ENCODE measurements at places on chromosomes 6 and 20.
A peak's percentile ranks its signal among the peaks of the same experiment; 100 is the strongest.

- no peak for DNase-seq
These were observed 9.2 kb downstream of the PPP1R3G start for GRCh38 chr6:5094327-5094726.

DNA sequence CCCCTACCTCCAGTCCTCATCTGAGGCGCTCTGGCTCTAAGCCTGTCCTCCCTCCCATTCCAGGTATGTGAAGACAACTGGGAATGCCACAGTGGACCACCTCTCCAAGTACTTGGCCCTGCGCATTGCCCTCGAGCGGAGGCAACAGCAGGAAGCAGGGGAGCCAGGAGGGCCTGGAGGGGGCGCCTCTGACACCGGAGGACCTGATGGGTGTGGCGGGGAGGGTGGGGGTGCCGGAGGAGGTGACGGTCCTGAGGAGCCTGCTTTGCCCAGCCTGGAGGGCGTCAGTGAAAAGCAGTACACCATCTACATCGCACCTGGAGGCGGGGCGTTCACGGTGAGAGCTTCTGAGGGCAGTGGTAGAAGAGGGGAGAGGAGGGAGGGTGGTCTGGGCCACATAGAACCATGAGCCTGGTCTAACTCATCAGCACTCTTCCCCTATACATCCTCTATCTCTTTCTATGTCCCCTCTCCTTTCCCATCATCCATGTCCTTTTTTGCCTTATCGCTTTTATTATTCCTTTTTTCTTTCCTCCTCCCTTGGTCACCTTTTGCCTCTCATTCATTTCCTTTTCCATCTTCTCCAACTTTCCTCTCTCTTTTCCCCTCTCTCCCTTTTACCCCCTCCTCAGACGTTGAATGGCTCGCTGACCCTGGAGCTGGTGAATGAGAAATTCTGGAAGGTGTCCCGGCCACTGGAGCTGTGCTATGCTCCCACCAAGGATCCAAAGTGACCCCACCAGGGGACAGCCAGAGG, 3.5 kb downstream of the RING1 start:
- DNase-seq: no peak

- no peak for DNase-seq
These were observed 76.0 kb downstream of the THBS2 start for GRCh38 chr6:169177516-169178166.

- DNase-seq: no peak
These were observed 37.7 kb upstream of the TAF8 start for GRCh38 chr6:42012501-42013133.

DNA sequence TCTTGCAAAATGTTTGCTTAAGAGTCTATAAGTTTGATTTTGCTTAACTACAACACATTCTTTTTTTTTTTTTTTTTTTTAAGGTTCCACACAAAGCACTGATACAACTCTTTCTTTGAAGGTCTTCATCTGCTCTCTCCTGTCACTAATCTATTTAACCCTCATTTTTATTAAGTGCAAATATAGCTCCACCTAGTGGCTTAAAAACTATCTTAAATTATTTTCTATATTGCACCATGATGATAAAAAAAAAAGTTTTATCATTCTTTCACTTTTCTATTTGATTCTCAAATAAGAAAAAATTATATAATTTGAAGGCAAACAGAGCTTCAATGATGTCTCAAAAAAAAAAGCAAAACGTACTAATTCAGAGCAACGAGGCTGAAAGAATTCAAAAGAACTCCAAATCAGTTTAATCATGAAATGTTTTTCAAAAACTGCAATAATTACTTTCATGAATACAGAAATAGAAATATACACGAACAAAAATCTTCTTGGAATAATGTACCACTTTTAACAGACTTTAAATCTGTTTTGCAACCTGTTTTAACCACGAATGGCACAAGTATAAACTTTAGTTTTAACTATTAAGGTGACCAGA, 12.8 kb downstream of the ESF1 start:
- peak; percentile 60 for DNase-seq

DNA sequence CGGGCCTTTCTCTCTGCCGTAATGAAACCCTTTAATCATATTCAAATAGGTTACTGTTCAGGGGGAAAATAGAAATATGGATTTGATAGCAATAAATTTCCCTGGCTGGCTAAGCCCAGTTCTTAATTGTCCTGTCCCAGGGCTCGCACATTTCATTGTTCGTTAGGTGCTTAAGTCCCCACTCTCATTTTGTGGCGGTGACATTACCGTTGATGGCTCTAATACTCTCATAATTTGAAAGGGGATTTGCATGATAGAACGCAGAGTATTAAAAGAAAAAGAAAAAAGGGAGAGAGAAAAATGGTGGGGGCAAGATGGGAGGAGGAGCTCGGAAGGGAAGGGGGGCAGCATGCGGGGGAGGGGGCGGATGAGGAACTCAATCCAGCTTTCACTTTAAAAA, 79.1 kb upstream of the FOXP4 start:
- no peak for DNase-seq

DNA sequence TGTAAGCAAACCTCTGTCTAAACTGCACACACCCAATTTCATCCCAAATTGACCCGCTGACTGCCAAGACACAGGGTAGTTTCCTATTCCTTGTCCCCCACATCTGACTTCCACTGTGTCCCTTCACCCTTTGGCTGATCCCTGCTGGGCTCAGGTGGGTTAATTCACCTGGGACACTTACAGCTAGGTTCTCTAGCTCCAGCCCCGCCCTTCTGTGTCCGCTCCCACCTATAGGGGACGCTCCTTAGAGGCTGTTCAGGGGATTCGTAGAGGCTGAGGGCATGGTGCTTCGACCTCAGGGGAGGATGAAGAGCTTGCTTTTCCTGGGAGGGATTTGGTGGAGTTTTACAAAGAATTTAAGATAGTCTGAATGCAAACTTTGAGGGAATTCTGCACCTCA, 4.0 kb upstream of the CD93 start:
- no peak for DNase-seq

DNA sequence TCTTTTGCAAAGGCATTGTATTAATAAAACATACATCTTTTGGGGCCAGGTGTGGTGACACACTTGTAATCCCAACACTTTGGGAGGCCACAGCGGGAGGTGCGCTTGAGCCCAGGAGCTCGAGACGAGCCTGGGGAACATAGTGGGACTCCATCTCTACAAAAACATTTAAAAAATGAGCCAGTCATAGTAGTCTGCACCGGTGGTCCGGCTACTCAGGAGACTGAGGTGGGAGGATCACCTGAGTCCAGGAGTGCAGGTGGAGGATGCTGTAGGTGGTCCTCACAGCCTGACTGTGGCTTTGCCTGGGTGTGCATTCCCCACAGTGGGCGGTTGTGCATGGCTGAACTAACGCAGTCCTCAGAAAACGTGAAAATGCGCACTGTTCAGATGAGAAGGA, 162.5 kb downstream of the DLL1 start:
- DNase-seq: no peak

DNA sequence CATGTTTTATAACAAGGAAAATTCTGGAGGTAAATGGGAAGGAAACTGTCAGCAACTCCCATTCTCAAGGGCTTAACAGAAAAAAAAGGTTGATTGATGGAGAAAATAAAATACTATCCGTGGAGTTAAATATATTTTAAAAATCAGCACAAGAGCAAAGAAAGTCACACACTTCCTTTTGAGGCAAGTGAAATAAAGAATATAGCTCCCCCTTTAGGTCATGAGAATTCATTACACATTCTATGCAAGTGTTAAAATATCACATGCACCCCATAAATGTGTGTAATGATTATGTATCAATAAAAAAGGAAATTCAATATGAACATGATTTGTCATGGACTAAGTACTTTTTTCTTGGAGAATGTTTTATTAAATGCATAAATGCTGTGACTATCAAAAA, 349.2 kb downstream of the TPBG start:
- DNase-seq: no peak

GRCh38 chr6:148250975-148251685, 91.5 kb upstream of the SASH1 start:
- DNase-seq: peak; percentile 35

GRCh38 chr20:45363611-45364492, 896 bp downstream of the SYS1 start:
- DNase-seq: no peak

GRCh38 chr6:35736982-35737412, at the start of gene ARMC12:
TSS of gene ARMC12 (plus strand) at chr6:35737032. CDS start at chr6:35737109, 77 bp downstream.
- DNase-seq: no peak

DNA sequence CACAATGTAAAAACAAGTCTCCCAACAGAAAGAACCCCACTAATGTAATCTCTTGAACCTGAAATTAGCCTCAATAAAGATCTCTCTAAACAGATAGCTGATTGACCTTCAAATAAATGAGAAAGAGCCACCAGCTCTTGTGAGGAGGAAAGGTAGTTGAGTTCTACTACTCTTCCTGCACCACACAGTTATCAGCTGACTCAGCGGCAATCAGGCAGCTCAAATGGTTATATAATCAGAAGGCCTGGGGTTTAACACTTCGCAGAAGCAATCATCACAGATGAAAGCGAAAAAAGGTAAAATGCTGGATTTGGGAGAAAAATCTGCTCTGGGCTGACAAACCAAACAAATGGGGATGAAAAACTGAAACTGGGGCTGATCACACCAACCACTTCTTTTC, 91.8 kb downstream of the CHD6 start:
- DNase-seq: no peak

DNA sequence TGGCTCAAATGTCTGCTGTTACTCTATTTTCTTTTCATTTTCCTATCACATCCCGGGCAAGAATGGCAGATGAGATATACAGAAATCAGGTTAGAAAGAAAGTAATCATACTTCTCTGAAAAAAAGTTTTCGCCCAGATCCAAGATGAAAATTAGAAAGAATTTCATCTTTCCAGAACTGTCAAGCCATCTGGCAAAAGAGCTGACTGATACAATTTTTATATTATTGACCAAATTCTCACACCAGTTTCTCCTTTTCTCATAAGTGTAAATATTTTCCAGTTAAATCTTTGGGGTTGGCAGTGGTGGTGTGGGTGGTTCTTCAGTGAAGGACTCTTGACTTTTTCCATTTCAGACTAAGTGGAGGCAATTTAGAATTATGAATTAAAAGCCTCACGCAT, 371.9 kb downstream of the CD83 start:
- DNase-seq: no peak

- no peak for DNase-seq
These were observed 296.5 kb downstream of the RNGTT start for GRCh38 chr6:88666901-88667300.

DNA sequence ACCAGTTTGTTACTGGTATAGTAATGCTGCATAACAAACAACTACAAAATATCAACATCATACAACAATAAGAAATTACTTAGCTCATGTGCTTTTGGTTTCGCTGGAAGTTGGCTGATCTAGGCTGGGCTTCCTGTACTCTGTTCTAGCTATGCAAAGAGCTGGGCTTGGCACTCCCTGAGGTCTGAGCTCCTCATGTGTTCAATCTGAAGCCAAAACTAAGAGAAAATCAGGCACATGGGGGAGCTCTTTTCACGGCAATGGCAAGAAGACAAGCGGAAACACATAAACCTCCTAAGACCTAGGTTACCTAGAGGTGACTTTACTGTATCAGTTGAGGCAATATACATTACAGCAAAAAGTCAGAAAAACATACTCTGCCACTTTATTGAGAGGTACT, 574.2 kb downstream of the KHDRBS2 start:
- DNase-seq: no peak

DNA sequence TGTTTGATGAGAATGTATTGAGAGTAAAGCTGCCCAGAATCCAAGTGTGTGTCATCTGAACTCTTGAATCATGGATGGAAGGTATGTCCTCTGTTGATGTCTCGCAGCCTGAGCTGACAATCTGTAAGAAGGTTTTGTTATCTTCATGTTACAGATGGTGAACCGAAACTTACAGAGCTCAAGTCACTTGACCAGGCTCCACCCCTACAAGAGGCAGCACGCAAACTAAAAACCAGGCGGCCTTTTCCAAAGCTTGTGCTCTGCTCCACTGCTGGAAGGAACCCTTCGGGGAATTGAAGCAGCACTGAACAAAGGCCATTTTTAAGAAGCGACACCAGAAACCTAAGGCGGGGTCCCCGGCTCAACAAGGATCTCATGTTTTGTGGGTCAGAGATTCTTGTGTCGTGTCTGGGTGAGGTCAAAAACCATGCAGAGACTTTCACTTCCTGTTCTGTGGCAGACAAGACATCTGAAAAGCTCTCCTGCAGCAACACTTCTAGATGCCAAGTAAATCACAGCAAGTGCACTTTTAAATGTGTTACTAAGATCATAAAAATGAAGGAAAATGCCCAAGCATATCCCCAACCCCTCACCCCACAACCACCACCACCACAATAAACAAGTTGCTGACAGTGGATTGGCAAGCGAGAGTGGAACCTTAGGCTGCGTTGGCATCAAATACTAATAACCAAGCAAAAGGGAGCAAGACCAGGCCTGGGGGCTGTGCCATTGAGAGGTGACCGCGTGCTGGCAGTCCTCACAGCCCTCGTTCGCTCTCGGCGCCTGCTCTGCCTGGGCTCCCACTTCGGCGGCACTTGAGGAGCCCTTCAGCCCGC, 27.3 kb downstream of the NQO2 start:
- DNase-seq: no peak

DNA sequence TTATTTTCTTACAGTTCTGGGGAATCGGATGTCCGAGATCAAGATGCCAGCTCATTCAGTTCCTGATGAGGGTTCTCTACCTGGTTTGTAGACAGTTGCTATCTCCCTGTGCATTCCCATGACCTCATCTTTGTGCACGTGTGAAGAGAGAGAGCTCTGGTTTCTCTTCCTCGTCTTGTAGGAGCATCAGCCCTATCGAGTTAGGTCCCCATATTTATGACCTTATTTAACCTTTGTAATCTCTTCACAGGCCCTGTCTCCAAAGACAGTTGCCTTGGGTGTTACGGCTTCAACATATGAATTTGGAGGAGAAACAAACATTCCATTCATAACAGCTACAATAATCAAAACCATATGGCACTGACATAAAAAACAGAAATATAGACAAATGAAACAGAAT, 455.3 kb downstream of the HACE1 start:
- DNase-seq: no peak

DNA sequence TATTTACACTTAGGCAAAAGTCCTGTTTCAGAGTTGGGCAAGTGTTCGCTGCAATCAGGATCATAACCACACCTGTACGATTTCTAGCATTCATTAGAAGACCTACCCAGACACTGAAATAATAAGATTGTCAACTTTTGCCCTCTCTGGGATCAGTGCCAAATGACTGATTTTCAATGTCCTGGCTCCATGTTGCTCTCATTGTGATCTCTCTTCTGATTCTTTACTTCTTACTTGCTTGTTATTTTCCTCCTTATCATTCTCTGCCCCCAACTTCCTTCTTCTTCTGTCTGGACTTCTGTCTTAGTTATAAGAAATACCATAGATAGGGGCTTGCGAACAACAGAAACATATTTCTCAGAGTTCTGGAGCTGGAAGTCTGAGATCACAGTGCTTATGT, 94.4 kb upstream of the BMP2 start:
- DNase-seq: peak; percentile 5

- DNase-seq: no peak
These were observed 147.7 kb downstream of the BTBD9 start for GRCh38 chr6:38492031-38492430.

GRCh38 chr6:7138046-7138531, 30.3 kb downstream of the RREB1 start:
- no peak for DNase-seq

- no peak for DNase-seq
These were observed 39.7 kb downstream of the MAP3K5 start for GRCh38 chr6:136752554-136752953.

All from NCI-H1105 treated with DMSO at 0.1 percent for 48 hours (cell line).